ENCODE measurements at places on chromosomes 16 and 17.

- peak; percentile 99 for DNase-seq
These were observed 2.0 kb upstream of the KRTAP2-3 start for GRCh38 chr17:41061964-41062363.

GRCh38 chr16:66608241-66609138 is 4.0 kb downstream of the CMTM3 start:
- DNase-seq, result peak; percentile 90

GRCh38 chr17:17416007-17416399 is 60.8 kb upstream of the MED9 start:
- peak; percentile 79 for DNase-seq

DNA sequence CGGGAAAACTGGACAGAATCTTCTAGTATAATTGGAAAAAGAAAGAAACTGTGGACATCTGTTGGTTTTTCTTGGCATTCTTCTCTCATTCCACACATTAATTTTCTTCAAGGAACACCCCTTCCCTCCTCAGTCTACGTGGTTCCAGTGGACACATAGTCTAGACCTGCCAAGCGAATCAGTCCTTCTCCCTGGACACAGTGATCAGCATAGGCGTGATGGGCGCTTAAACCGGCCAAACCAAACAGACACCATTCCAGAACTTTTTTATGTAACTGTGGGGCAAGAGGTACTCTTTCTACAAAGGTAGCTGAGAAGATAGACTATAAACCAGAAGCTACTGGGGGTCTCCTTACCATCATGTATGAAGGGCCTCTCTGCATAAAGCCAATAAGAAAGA is 121.8 kb upstream of the COX10 start:
- DNase-seq, result peak; percentile 18

- DNase-seq, result no peak
These were observed 1044.5 kb upstream of the CDH8 start for GRCh38 chr16:63080746-63081145.

DNA sequence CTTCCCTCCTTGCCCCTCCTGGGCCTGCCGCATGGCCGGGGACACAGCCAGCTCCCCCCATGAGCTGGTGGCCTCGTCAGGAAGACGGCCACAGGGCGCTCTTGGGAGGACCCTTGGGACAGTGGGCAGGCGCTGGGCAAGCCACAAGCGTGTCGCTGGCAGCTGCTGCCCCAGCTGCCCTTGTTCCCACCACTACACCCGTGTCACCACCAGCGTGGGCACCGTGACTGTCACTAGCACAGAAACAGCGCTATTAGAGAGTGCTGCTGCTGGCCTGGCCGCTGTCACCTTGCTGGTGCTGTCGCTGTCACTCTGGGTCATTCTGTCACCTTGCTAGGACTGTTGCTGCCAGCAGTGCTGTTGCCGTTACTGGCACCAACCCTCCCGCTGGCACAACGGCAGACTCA is 47.2 kb downstream of the ZFPM1 start:
- no peak for DNase-seq

DNA sequence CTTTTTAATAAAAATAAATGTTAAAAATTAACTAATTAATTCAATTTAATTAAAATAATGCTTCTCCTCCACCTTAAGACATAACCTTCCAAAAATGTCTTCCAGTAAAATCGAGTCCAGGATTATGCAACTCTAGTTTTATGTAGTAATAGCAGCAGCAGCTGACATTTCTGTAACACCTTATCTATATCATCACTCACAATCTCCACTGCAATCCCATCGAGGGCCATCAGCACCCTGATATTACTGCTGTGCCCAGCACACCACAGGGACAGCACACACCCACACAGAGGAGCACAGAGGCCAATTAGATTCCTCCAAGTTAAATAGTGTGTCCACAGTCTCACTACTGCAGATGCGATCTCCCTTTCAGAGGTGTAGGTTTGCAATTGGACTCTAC is 2.9 kb downstream of the RPH3AL start:
- DNase-seq, result no peak

DNA sequence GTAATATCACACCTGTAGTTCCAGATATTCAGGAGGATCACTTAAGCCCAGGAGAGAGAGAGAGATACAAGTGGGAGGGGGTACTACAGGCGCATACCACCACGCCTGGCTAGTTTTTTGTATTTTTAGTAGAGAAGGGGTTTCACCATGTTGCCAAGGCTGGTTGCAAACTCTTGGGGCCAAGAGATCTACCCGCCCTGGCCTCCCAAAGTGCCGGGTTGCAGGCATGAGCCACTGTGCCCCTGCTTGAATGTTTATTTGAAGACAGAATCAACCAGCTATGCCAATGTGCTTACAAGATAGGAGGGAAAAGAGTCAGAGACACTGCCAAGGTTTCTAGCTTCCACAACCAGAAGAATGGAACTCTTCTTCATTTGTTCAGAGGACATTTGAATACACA is 87.8 kb downstream of the STH start:
- no peak for DNase-seq

DNA sequence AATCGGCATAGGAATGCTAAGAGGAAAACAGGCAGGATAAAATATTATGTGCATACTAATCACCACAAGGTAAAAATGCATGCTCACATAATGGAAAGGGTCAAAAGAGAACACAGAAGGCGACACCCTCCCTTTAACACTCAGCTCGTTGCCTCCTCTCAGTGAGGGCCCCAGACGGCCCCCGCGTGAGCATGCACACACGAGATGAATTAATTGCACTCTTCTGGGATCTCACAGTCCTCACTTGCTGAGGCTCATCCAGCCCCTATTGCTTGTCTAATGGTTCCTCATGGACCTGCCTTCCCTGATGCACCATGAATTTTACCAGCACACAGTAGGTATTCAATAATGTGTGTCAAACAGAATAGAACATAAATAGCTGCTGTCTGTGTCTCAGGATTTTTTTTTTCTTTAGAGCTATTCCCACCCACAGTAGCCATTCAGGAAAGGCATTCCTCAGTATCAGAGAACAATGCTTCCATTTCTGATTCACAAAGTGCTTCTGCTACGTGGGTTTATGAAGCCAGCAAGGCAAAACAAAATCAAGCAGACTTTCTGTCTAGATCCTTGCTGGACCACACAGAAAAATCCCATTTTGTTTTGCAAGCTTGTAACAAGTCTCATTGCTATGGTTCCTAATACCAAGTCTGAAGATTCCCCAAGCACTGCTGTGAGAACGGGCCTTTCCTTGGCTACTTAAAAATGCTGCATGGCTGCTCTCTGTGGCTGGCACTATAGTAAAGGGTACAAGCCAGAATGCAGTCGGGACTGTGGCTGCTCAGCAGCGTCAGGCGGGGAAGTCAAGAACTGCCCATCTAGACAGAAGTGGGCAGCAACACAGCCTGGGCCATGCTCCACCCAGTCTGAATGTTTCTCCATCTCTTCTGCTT is 43.6 kb downstream of the TOM1L2 start:
- no peak for DNase-seq

DNA sequence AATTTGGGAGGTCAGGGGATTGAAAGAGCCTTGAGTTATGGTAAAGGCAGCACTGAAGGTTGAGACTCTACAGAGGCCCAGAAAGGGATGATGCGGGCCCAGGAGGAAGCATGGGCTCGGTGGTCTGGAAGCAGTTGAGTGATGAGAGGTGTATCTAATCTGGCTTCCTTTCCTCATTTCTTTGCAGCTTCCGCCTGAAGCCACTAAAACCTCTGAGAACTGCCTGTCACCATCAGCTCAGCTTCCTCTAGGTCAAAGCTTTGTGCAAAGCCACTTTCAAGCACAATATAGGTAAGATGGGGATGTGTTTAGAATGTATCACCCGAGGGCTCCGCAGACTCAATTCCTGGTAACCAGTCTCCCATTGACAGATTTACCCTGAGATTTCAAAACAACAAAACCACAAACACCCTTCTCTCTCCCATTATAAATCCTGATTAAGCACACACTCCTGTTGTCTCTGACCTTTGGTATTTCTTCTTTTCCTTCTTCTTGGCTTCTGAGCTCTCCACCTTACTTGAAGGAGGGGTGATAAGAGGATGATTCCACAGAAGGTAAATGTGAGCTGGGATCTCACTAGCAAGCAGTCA is 21.2 kb downstream of the USP43 start:
- DNase-seq, result peak; percentile 25

DNA sequence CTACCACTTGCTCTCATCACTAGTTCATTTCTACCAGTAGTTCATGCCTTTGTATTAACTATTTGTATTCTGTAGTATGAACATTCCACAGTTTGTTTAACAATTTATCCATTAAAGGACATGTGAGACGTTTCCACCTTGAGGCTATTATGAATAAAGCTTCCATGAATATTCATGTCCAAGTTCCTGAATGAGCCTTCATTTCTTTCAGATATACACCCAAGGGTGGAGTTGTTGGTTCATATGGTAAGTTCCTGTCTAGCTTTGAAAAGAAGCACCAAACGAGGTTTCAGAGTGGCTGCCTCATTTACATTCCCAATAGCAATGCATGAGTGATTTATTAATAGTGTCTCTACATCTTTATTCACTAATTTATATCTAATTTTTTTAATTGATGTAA is 407.8 kb upstream of the C16orf82 start:
- DNase-seq, result no peak

- DNase-seq, result no peak
These were observed 112.1 kb downstream of the IRX5 start for GRCh38 chr16:55042556-55043432.

DNA sequence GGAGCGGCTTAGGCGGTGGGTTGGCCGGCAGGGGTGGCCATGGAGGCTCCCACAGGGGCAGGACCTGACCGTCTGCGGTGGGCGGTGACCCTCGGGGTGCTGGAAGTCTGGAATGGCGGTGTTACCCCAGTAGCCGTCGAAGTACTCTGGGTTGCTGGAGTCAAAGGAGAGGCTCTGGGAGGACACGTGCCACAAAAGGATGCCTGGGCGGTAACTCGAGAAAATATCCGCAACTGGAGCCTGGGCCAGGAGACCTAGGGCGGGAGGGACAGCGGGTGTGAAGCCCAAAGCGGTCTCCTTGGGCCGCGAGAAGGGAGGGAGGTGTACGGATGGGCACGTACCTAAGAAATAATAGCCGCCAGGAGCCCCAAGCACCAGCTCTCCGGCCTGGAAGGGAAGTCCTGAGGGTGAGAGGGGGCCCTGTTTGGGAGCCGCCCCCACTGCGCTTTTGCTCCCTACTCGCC is 4.6 kb downstream of the ITGA2B start:
- DNase-seq, result no peak

GRCh38 chr16:59181821-59182420 is 447.8 kb upstream of the GOT2 start:
- DNase-seq, result no peak

GRCh38 chr17:39742856-39743436 is 5.2 kb downstream of the GRB7 start:
- DNase-seq, result no peak

Data from AG10803 (cell line).